ENCODE measurements at places on chromosomes 4 and X.

- peak; percentile 55 for DNase-seq
Observed at GRCh38 chrX:148501386-148502066, 1.1 kb downstream of the AFF2 start.

DNA sequence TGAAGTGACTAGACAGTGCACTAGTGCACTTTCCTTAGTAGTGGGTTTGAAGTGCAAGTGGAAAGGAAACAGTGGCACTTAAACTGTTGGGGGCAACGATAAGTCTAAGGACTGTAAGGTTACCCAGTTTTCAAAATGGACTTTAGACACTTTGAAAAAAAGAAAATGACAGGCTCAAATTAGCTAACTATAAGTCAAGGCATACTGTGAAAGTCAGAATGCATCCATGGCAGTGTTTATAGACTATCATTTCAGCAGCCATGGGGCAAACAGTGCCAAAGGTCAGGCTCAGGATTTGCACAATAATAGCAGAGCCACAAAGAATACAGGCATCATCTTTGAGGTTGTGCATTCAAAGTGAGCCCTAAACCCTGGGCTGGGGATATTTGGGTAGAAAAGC lies 104.4 kb downstream of the CXCL13 start:
- DNase-seq = no peak

DNA sequence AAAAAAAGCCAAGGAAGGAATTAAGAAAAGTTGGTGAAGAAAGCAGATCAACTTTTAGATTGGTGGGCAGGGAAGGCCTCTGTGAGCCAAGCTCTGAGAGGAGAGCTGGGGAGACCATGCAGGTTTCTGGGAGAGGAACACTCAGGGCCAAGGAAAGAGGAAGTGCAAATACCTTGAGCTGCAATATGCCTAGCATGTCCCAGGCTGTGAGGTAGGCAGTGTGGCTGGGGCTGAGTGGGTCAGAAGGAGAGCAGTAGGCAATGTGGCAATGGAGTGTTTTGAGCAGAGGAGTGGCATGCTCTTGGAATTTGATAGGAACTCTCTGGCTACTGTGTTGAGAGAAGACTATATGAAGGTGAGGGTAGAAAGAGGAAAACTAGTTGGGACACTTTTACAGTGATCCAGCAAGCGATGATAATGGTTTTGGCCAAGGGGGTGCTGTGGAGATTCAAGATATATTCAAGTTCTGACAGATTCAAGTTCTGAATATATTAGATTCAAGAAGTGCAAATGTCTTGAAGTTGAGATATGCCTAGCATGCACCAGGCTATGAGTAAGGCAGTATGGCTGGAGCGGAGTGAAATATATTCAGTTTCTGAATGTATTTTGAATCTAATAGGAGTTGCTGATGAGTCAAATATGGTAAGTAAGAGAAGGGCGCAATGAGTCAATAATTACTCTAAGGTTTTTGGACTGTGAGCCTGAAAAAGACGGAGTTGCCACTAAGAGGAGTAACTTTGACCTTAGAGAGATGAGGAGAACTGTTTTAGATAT lies 172.5 kb downstream of the CAMK2D start:
- no peak for DNase-seq

GRCh38 chr4:153027866-153028265 lies 91.7 kb downstream of the FHDC1 start:
- DNase-seq = no peak

DNA sequence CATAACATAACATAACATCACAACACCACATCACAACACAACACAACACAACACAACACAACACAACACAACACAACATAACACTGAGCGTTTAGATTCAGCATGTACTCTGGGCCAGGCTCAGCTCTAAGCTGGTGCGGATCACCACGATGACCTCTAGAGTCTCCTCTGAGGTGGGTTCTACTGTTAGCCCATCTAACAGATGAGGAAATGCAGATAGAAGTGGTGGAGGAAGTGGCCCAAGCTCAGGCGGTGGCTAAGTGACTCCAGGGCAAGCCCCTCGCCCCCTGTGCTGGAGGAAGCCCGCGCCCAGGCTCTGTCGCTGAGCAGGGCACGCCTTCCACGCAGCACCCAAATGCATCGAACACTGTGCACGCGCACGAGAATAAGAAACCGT lies 45.3 kb upstream of the CDKN2AIP start:
- no peak for DNase-seq

GRCh38 chrX:25640276-25640675 lies 497.9 kb upstream of the MAGEB18 start:
- no peak for DNase-seq

DNA sequence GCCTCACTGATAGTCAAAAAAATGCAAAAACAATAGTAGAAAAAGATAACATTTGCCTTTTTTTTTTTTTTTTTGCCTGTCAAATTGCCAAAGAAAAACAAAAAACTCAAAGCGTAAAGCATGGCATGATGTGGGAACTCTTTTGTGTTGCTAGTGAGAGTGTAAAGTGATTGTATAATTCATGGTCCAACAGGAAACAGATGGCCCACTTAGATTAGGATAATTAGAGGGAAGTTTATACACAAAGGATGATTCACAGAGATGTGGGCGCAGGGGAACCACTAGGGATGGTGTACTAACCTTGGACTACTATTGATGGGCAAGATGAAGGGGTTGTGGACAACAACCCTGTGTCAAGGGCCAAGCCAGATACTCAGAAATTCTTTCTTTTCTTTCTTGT lies 16.4 kb downstream of the MCUB start:
- no peak for DNase-seq

GRCh38 chrX:9379697-9380551 lies 84.9 kb upstream of the TBL1X start:
- DNase-seq = no peak

- no peak for DNase-seq
Observed at GRCh38 chr4:144817081-144817480, 171.1 kb downstream of the HHIP start.

DNA sequence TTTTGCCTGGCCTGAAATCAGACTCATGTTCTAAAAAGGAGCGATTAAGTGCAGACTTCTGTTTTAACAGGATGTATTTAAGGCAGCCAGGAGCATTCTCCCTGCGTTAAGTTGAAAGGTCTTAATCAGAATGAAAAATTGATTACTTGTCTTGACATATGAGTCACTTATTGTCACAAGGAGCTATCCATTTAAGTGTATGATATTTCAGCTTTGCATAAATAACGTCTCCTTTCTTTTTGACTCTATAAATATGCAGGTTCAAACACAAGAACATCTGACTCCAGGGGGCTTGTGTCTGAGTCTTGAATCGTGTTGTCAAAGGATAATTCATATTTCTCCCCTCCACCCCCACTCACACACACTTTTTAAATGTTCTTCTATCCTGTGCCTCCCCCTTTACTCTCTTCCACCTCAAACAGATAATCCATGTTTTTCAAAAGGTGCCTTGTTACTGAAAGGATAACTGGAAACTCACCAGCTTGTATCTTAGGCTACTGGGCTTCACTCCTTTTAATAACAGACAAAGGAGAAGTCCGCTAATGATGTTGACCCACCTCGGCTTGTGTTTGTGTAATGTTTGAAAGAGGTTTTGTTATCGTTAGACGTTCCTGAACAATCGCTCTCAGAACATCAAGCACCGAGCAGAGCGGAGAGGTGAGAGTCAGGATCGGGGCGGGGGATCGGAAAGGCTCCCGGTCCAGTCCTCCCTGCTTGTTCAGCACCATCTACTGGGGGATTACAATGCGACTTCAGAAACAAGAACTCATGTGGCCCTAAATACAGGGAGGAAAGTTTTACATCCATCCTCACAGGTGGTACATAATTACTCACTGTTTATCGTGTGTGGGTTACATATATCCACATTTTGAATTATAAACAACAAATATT lies 107.5 kb upstream of the RPL34 start:
- peak; percentile 72 for DNase-seq

- no peak for DNase-seq
Observed at GRCh38 chr4:142083264-142083663, 446.9 kb downstream of the IL15 start.

DNA sequence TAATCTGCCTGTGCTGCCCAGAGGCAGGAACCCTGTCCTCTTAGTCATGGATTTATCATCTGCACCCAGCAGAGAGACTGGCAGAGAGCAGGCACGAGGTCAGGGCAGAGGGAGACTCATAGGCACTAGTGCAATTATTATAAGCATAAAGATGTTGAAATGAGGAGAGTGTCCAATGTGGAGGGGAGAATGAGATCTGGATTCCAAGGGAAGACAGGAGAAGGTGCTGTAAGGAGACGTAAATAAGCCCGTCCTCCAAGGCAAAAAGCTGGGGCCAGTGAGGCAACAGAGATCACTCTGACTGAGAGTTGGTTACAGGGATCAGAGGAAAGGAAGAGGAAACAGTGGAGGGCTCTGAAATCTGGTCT lies 406.2 kb downstream of the MAPK10 start:
- no peak for DNase-seq

DNA sequence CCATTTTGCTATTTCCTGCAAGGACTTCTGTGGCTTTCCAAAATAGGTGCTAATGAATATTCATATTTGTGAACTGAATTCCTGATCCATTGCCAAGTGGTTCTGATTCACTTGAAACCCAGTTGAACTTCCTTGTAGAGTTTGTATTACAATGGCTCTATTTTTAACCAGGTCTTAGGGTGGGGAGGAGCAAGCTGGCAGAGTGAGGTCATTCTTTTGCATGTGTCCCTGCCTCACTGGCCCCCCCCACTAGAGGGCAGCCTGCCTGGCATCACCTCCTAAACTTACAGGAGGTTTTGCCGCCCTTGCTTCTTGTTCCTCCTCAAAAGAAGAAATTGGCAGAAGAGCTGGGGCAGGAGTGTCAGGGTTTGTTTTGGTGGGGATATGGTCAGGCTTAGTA lies 10.5 kb downstream of the PTTG2 start:
- no peak for DNase-seq

DNA sequence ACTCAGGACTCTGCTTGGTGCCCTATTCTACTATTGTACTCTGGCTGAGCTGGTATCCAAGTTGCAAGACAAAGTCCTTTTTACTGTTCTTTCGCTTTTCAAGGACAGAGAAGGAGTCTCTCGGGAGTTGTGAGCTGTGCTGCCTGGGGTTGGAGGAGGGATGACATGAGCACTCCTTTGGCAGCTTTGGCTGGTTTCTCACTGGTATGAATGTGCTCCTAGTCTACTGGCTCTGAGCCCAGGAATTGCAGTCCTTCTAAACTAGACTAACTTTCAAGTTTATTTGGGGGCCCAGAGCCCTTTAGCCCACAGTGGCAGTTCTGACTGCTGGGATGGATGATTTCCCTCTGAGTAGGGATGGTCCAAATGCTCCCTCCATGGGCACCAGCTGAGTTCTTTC lies 997.1 kb downstream of the RAB28 start:
- DNase-seq = no peak

DNA sequence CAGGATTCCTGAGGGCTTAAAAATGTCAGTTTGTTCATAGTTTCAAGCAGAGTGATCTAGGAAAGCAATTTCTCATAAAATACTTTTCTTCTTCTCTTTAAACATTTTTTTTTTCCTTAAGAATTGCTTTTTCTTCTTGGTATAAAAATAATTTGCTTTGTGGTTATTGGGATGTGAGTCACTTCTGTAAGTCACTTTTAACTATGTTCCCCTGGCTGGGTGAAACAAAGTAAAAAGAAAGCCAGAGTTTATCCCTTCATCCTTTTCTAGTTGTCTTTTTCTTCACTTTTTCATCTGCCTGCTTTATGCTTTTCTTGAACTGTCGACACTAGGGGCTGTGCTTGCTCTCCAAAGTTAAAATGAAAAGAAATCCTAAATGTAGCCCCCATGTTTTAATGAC lies 33.5 kb downstream of the ARSJ start:
- no peak for DNase-seq
